ENCODE measurements at places on chromosomes 7 and 10.

- DNase-seq = no peak
These were observed 469 bp upstream of the NOC3L start for GRCh38 chr10:94363251-94363565.

DNA sequence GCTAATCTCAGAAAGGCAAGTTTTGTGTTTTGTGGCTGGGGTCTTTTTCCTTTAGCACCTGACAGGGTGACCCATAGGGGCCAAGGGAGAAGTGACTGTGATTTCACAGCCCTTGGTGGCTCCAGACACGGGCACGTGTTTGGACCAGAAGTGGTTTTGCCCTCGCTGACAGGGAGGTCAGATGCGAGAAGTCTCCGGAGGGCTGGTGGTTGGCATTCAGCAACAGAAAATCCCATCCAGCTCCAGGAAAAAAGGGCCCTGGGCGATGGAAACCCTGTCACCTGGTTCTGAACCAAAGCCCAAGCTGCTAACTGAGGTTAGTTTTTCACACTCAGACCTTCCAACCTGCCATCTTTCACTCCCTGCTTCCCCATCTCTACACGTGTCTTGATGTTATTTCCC lies 272.9 kb downstream of the TRIL start:
- DNase-seq = no peak

GRCh38 chr10:2837674-2838073 lies 229.7 kb upstream of the PFKP start:
- no peak for DNase-seq

DNA sequence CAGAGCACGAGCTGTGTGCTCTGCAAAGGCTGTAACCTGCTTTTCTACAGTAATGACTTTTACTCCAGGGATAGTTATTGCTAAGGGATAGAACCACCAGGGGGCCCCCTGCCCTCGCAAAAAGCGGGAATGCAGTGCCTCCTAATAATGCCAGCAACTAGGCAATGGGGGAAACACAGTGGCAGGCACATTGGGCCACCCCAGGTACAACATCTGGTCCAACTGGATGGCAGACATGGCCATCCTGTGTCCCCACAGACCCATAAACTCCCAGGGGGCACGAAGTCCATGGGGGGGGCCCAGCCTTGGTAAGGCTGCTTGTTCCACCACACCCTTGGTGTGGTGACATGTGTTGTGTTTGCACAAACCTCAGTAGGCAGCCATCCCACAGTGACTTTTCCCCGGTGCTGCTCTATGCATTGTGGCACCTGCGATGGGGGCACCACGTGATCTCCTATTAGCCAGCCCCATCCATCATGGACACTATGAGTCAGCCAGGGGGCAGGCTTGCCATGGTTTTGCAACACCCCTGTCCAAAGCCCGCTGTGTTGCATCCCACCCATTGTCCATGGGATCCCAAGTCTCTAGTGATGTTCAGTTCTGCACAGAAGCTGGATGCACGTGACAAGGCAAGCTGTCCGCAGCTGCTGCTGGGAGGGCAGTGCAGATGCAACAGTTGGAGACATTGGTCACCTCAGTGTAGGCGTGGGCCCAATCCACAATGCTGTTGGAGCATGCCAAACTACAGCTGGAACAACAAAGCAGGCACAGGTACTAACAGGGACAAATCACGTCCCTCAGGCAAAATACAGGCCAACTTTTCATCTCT lies 84.0 kb downstream of the ANLN start:
- DNase-seq = peak; percentile 11

Data from CD4-positive, alpha-beta T cell treated with Interleukin-12 subunit alpha and Interleukin-12 subunit beta, for 1 hour (primary cell).